Stimulated activated CD8-positive, alpha-beta memory T cell treated with anti-CD3 and anti-CD28 coated beads, Interleukin-4, amount 100 ng/mL, for 4 hours (primary cell): ENCODE measurements at places on chromosomes 7 and 10.

DNA sequence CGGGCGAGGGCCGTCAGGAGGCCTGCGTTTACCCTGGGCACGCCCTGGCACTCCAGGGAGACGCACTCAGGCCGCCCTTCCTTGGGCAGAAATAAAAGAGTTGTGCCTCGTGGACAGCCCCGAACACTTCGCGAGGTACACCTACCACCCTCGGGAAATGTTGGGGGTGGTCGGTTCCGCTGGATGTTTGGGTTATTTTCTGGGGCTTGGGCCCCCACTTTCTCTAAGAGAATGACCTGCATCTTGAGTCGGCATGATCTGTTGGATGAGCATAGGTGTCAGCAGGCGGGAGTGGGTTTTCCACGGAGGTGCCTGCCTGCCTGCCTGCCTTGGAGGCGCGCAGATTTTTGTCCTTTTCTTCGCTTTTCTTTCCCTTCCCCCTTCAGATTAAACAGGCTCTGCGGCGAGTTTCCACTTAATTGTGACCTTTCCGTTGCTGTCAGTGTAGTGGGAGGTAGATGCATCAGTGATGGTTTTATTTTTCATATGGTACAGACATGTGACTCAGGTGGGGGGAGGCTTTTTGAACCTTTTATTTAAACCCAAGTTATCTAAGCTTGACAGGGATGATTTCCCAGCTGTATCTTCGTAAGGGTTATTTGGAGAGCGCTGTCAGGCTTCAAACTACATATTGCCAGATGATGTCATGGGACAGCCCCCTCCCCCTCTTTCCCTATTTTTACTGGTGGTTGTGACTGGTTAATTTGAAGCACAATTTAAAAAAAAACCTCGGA lies 661 bp downstream of the HECTD2 start:
- DNase-seq: no peak

- no peak for DNase-seq
These were observed 11.4 kb downstream of the SEC31B start for GRCh38 chr10:100508266-100508665.

DNA sequence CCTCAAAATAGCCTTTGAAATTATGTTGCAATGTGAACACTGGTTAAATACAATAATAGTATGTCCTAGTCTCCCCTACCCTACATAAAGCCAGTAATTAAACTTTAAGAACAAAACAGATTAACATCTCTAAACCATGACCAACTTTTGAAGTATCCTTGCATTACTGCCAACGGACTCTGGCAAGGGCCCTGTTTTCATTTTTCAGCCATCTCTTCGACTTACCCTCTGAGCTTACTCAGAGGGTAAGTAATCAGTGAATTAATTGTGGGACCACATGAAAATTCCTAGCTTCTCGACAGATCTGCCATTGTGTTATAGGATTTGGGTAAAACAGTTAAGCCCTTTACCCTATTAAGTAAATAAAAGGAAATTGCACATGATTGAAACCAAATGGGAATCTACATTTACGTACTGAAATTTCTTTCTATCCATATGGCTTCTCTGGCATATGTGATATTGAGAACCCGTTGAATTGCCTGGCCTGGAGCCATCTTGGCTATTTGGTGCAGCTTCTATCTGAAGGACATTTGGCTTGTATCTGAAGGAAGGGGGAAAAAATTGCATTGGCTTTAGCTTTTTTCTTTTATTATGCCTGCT lies 39.6 kb downstream of the DYNC1I1 start:
- no peak for DNase-seq

DNA sequence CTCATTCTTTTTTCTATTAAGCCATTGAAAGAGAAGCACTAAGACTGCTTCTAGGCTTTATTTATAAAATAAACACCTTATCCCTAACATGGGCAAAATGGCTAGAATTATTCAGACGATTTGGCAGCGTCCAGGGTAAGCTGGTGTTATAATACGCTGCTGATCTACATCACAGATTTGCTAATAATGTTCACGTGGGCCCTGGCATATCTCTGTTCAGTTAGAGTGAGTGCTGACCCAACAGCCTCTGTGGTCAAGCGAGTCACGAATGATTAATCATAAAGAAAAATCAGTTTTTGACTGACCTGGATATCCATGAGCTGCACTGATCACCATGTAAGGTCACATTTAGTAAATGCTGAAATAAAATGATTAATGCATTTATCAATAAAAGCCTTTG lies 28.4 kb upstream of the CBLL1 start:
- no peak for DNase-seq

- DNase-seq: no peak
These were observed 10.2 kb upstream of the REPIN1 start for GRCh38 chr7:150358433-150358832.
